Testis (tissue), 5 donors: ENCODE measurements at places on chromosomes 7 and 10. TPM values are rescaled to one million over a fixed set of nuclear protein-coding genes. Genes with fewer than 3 reads are reported as not detected.
A peak's percentile ranks its signal among the peaks of the same experiment; 100 is the strongest.

DNA sequence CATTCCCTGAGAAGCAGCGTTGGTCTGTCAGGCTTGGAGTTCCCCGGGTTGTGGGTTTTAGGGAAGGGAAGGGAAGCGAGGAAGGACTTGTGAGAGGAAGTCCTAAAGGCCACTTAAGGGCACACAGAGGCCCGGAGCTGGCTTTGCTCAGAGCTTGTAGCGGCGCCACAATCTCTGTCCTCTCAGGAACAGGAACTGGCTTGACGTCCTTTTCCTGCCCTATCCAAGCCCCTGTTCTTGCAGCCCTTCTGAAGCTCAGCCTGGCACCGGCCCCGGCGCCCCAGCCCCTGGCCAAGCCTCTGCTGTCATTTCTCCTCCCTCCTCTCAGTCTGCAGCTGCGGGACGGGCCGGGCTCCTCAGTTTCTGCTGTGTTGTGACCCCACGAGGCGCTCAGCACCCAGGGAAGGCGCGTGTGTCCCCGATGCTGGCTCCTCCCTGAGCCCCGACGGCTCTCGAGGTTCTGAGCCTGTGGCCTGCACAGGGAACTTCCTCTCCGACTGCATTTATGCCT, at the start of gene GIMAP8:
TSS of gene GIMAP8 (plus strand) at position 140 of the 511 bp plus-strand sequence. CDS start 16,069 bp downstream, outside the sequence.
- peak; percentile 24 for DNase-seq

RADIL gene
- polyA plus RNA-seq: 29.7 TPM

GRCh38 chr10:89278034-89278535, 23.8 kb upstream of the IFIT2 start:
- DNase-seq: peak; percentile 64

DNA sequence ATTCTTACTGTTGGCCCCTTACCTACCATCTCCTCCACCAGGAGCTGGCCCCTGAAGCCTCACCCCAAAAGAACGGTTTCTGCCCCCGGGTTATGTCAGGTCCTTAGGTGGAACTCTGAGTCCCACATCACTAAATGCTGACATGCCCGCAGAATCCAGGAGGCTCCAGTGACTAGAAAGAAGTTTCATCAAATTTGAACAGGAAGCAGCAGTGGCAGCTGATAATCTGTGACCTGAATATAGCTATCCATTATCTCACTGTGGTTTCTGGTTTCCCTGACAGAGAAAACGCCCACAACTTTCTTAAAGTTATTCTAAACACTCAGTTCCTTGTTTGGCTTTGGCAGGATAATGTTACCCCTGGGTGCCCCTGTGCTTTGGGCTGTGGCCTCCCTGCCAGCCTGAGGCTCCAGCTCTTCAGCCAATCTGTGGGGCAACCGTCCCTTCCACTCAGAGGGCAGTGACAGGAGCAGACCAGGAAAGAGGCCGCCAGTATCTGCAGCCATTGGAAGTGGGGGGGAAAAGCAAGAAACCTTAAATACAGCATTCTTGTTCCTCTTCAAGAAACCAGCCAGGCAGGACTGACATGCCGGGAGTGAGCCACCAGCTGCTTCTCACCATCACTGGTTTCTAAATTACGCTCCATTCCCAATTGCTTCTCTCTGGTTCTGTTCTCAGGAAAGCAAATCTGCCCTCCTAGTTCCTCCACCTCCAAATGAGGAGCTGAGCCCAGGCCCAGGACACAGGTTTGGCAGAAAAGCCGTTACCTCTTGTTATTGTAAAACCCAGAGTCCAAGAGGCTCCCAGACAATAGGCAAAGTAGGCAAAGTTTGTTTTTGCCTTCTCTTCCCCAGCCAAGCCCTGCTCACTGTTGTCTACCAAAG, 41.2 kb upstream of the VCL start:
- peak; percentile 26 for DNase-seq

DNA sequence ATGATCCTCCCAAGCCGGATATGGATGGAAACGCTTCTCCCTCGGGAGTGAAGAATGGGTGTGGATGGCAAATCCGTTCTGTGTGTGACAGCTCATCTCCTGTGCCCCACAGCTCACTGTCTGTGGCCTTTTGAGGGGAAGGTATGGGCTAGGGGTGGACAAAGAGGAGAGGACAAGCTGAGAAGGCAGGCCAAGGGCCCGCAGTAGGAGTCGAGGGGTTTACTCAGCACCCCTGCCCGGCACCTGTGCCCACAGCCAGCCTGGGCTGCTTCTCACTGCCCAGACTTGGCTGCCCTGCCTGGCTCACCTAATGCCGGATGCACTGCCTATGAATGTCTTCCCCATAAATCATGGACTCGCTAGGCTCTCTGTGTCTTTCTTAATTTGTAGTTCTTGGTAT, 503.8 kb downstream of the TCERG1L start:
- DNase-seq: no peak

EPHB4 gene
- 30.5 TPM for polyA plus RNA-seq

GRCh38 chr10:44460416-44460815, 75.5 kb upstream of the CXCL12 start:
- DNase-seq: no peak

DNA sequence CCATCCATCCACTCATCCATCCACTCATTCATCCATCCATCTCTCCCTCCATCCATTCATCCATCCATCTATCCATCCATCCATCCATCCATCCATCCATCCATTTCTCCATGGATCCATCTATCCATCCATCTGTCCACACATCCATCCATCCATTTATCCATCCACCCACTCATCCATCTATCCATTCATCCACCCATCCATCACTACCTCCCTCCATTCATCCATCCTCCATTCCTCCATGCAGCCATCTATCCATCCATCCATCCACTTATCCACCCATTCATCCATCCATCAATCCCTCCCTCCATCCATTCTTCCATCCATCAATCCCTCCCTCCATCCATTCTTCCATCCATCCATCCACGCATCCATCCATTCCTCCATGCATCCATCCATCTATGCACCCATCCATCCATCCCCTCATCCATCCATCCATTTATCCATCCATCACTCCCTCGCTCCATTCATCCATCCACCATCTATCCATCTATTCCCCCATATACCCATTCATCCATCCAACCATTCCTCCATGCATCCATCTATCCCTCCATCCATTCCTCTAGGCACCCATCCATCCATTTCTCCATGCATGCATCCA, 21.1 kb downstream of the ELN start:
- no peak for DNase-seq

GRCh38 chr10:45451407-45451806, 77.4 kb downstream of the ALOX5 start:
- no peak for DNase-seq

DNA sequence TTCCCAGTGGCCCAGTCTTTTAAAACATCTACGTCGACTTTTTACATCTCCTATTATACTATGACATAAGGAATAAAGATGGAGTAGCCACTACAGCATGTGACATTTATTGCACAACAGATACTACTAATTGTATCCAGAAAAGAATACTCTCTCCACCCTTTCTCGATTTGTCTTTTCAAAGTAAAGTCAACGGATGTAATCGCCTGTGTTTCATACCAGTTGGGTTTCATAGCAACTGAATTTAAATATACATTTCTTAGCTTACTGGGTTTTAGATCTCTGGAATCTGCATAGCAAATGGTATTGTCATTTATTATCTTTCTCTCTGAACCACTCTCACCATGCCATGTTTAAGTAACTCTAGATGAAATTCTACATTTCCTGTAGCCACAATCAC, 86.4 kb upstream of the TRIL start:
- DNase-seq: no peak

- no peak for DNase-seq
Measured at GRCh38 chr7:51450541-51450940, 133.9 kb upstream of the COBL start.

DNA sequence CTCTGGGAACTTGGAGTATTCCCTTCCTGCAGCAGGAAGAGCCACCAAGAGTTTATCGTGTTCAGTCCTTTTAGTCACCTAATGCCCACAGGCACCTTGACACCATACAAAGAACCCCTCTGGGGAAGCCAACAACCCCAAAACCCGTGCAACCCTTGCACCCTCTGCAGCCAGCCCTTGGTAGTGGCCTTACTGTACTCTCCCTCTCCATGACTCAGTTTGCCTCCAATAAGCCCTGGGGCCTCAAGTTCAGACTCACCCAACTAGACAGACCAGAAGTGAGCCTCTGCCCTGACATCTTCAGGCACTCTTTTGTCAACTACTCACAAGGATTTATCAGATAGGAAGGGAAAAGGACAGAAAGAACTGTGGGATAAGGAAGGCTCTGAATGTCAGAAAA, 30.9 kb downstream of the KCNMA1 start:
- DNase-seq: no peak

GRCh38 chr10:112471878-112472487, 25.0 kb downstream of the VTI1A start:
- DNase-seq: no peak

DNA sequence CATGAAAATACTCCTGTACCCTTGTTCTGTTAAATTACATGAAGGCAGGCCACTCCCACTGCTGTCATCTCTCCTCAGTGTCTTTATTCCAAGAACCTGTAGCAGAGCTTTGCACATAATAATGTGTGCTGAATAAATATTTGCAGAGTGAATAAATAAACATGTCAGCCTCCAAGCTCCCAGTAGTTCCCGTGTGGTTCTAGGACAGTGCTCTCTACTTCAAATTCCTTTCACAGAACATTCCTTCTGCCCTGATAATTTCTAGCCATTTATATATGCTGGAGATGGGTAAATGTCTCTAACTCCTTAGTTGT, 20.3 kb upstream of the HYAL4 start:
- DNase-seq: no peak
